ENCODE measurements at places on chromosomes 6 and 20.

- no peak for DNase-seq
Observed at GRCh38 chr6:148890652-148891404, 144.0 kb downstream of the UST start.

DNA sequence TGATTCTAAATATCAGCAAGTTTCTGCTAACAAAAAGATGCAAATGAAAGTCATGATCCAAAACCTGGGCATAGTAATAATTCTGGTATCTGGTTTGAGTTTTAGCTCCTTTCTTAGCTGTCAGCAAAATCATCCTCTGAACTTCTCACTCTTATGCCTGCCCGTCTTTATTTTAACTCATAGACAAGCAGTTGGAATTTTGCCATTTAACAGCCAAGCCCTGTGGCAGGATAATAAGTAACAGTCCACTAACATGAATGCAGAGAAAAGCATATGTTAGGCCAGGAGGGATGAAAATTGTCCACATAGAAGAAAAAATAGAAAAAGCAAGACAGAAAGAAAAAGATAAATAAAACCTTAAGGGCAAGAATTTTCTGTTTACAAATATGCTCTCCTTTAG lies 170.0 kb upstream of the LAMA2 start:
- no peak for DNase-seq

DNA sequence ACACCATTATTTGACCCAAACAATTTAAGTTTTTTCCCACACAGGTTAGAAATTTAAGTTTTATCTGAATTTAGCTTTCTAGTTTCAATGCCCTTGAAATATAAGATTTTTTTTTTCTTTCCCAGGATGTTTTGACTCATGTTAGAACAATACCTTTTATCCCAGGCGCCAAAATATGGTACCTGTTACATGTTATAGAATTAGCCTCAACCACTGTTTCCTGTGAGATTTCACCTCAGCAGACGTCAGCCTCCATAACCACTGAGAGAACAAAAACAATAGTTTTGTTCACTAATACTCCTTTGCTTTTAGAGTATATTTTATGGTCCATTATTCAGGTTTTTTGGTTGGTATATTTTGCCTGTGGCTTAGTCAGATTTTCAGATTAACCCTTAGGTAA lies 302.9 kb downstream of the CDKAL1 start:
- DNase-seq = no peak

- peak; percentile 44 for DNase-seq
Observed at GRCh38 chr20:43138061-43138770, 51.5 kb downstream of the PTPRT start.

GRCh38 chr6:22078288-22078687 lies 218.5 kb downstream of the PRL start:
- no peak for DNase-seq

DNA sequence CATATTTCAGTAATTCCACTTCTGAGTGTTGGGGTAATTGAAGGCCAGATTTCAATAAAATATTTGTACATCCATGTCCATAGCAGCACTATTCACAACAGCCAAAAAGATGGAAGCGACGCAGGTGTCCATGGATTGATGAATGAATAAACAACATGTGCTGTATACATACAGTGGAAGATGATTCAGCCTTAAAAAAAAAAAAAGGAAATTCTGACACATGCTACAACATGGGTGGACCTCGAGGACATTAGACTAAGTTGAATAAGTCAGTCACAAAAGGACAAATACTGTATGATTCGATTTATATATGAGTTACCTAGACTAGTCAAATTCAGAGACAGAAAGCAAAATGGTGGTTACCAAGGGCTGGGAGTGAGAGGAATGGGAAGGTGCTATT lies 57.2 kb downstream of the TRAM2 start:
- DNase-seq = no peak

DNA sequence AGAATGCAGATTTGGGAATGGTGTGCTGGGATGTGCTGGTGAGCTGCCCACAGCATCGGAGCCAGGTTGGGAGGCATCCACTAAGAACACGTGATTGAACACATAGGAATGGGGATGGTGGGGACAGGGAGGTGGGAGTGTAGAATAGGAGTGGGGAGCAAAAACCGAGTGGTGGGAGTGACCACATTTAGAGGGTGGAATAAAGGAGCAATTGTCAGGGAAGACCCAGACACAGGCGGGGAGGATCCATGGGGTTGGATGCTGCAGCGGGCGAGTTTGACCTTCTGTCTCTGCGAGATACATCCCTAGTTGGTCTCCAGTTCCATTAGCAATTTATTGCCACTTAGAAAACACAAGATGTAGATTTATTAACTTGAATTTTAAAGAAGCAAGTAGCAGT lies 4.7 kb downstream of the NAA20 start:
- no peak for DNase-seq
